Activated naive CD4-positive, alpha-beta T cell treated with anti-CD3 and anti-CD28 coated beads, Interleukin-2, amount 10 ng/mL, durations not matched to agents 7 days and 5 days (primary cell): ENCODE measurements at places on chromosomes 12 and 14.

DNA sequence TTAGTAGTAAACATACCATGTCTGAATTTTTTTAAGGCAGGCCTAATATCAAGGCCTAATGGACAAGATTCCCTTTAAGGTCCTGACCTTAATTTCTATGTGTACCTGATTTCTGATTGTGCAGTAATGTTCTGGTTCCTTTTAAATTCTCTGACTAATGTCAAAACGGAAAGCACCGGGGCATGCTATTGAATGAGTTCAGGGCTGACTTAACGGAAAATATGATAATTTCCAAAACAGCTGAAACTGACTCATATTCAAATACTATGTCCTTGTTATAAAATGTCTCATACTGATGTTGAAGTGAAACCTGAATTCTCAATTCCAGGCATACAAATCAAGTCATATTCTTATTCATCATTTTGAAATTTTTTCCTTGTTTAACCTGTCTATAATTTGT is 6.7 kb downstream of the TAS2R43 start:
- no peak for DNase-seq

- DNase-seq = no peak
These were observed 246.1 kb upstream of the CRY1 start for GRCh38 chr12:107339487-107339886.

- DNase-seq = no peak
These were observed 17.7 kb downstream of the C12orf71 start for GRCh38 chr12:27064397-27065342.

- no peak for DNase-seq
These were observed 25.5 kb downstream of the SLC25A3 start for GRCh38 chr12:98618952-98619351.

GRCh38 chr12:11838403-11838802 is 188.9 kb downstream of the ETV6 start:
- DNase-seq = no peak
